ENCODE measurements at places on chromosomes 2 and 18.

GRCh38 chr2:197011801-197012641, 85.5 kb upstream of the PGAP1 start:
- no peak for DNase-seq

DNA sequence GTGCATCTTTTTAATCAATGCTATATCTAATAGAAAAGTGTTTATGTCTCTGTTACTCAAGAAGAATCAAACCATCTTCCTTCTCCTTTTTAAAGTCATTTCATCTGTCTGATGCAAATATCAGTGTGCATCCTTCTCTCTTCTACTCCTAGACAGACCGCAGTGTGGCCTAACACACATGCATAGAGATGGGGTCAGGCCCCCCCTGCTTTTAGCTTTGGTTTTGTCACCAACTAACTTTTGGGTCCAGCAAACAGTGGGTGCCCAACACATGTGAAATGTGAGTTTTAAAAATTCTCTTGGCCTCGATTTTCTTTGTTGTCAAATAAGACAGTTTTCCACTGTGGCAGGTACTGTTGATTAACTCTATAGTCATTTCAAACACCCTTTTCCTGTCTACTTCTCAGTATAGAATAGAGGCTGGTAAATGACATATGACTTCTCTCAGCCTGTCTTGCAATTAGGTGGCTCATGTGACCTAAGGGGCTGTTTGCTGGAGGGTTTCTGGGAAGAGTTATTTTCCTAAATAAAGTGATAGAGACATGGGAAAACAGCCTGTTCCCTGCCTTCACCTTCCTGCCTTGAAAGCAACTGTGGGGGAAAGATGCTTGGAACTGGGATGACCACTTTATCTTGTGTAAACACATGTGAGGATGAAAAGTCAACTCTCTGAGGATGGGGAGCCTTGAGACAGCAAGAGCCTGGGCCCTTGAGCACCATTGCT, 65.7 kb upstream of the DARS1 start:
- DNase-seq: no peak

- DNase-seq: no peak
Measured at GRCh38 chr2:239321596-239322415, 79.0 kb downstream of the HDAC4 start.

DNA sequence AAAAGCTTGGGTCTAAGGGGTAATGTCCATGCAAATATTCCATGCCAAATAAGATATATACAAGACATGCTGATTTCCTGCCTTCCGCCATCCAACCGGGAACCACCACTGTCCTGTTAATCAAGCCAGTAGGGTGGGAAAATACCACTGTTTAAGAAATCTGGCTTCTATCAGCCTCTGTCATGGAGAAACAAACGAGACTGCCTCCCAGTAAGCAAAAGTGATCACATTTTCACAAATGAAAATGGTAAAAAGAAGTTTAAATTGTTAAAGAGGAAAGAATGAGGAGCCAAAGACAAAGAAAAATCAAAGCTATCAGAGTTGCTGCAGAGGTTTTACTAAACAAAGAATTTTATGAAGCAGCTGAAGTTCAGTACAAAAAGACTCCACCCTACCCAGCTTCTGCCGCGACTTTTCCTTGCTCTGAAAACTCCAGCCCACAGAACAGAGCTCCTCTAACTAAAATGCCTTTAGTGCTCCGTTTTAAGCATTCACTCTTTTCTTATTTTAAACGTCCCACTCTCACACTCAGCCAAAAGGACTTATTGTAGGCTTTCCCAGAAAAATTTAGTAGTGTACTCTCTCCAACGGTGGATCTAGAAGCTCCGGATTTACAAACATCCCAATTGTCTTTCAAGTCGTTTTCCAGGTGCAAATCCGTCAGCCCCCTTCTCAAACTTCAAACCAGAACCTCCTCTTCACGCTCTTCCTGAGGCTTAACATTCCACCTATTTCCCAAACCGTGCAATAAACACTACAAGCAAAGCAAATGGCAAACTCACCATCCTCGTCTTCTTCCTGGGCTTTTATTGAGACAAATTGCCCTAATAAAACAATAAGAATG, 613 bp downstream of the COL5A2 start:
- no peak for DNase-seq

- no peak for DNase-seq
Measured at GRCh38 chr2:51011254-51011653, 20.7 kb downstream of the NRXN1 start.

DNA sequence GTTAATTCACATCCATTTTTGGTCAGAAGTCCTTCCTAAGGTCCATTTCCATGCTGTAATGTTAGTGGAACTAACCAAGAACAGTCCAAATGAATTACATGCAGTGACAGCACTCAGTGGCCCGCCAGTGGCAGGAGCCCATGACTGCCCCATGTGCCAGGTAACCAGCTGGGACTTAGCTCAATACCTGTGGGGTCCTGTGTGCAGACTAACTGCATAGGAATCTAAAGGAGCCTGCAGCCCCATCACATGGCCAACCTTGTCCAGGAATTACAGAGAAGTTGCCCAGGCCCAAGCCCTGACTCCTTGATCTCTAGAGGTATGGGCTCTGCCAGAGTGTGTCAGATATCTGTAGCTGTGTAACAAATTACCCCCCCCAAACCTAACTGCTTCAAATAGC, 35.4 kb upstream of the GPR17 start:
- DNase-seq: no peak

DNA sequence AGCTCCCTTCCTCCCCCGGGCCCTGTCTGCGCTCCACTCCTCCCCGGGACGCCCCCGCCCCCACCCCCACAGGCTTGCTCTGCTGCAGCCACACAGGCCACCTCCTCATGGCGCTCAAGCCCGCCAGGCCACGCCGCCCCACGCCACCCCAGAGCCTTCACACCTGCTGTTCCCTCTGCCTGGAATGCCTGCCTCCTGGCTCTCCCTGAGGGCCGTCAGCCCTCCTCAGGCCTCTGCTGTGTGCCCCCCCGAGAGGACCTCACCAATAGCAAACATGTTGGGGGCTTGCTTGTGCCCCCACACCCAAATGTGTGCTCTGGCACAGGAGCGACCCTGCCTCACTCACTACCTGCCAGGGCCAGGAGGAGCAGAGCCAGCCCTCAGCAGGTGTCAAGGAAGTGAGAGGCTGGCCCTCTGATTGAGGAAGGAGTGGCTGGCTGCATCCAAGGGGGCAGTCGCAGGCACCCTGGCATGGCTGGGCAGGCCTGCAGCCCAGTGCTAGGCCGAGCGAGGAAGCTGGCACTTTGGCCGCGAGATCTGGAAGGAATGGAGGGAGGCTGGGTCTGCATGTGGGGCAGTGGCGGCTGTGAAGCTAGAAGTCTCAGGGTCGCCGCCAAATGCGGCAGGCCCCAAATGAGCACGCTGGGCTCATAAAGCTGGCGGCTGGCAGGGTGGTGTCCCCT, 86.5 kb downstream of the INHBB start:
- no peak for DNase-seq

DNA sequence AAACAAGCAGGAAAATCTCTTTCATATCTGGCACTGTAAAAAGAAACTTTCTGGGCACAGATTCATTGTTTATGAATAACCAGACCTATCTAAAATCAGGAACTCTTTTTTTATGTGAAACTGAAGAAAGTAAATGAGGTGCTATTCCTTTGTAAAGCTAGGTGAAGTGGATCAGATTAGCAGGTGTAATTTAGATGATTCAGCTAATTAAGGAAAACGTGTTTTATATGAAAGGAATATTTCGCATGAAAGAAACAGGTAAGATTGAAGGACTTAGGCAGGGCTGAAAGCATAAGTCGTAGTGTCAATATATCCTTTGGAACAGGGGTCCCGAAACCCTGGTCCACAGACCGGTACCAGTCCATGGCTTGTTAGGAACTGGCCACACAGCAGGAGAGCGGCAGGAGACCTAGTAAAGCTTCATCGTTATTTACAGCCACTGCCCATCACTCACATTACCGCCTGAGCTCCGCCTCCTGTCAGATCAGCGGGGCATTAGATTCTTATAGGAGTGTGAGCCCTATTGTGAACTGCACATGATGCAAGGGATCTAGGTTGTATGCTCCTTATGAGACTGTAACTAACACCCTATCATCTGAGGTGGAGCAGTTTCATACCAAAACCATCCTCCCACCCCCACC, 20.3 kb upstream of the XIRP2 start:
- DNase-seq: no peak

DNA sequence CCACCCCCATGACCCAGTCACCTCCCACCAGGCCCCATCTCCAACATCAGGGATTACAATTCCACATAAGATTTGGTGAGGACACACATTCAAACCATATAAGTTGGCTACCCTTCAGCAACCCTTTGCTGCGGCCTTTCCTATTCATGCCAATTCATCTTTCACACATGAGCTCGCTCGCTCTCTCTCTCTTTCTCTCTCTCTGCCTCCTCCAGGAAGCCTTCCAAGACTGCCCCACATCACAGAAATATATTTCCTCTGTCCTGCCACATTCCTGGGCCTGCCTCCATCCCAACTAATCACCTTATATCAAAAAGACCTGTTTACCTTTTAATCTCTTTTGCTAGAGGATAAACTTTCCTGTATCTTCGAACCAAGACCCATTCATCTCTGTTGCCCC, 188.9 kb downstream of the TTC32 start:
- DNase-seq: no peak

DNA sequence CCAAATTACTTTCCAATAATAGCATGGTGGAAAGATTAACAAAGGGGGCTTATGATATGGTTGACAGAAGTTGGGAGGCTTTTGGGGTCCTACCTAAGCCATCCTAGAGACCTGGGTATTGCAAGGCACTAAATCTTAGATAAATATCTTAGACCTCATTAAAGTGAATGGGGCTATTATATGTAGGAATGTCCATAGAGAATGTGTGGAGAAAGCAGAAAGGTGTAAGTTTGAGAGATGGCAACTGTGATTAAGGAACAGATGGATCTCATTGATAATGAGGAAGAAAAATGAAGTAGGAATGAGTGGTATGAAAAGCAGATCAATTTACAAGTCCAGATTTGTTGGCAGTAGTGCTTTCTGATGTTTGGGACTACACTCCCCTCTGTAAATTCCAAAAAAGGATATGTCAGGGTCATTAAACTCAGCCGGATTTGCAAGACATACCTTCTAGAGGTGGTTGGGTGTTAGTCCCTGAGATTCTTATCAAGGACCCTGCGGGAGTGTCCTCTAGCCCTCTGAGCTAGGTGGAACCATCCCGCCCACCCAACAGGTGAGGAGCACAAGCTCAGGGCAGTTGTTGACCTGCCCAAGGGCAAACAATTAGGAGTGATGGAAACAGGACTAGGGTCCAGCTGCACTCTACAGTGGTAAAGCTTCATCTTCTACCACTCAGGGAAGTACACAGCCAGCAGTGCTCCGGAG, 12.1 kb downstream of the TCF7L1 start:
- DNase-seq: no peak

- no peak for DNase-seq
Measured at GRCh38 chr2:20914087-20914486, 91.2 kb upstream of the LDAH start.

DNA sequence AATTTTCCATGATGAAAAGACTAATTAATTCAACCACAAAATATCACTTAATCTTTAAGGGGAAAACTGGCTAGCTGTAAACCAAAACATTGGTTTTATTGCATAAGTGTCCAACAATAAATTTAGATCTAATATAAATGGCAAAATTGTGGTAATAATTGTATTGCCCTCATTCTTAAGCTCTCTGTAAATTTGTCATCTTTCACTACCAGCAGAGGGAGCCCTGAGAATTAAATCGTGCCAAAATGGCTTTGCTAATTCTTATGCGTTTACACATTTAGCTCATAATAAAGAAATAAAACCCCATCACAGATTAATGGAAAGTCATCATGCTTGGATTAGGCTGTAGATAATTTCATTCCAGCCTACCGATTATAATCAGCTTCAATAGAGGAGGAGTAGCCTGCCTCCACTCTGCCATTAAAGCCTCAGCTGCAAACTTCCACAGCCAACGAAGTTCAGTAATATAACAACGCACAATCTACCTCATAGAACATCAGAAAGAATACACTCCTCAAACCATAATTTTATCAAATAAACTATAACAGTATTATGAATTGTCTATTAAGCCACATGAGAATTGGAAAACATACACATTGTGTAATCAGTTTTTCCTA, 70.0 kb upstream of the ATP5MC3 start:
- no peak for DNase-seq

GRCh38 chr2:64666810-64667438, 13.2 kb upstream of the SERTAD2 start:
- no peak for DNase-seq

GRCh38 chr2:74048147-74048546, 63.4 kb downstream of the TET3 start:
- no peak for DNase-seq

GRCh38 chr2:50513724-50514123, 518.2 kb downstream of the NRXN1 start:
- no peak for DNase-seq

DNA sequence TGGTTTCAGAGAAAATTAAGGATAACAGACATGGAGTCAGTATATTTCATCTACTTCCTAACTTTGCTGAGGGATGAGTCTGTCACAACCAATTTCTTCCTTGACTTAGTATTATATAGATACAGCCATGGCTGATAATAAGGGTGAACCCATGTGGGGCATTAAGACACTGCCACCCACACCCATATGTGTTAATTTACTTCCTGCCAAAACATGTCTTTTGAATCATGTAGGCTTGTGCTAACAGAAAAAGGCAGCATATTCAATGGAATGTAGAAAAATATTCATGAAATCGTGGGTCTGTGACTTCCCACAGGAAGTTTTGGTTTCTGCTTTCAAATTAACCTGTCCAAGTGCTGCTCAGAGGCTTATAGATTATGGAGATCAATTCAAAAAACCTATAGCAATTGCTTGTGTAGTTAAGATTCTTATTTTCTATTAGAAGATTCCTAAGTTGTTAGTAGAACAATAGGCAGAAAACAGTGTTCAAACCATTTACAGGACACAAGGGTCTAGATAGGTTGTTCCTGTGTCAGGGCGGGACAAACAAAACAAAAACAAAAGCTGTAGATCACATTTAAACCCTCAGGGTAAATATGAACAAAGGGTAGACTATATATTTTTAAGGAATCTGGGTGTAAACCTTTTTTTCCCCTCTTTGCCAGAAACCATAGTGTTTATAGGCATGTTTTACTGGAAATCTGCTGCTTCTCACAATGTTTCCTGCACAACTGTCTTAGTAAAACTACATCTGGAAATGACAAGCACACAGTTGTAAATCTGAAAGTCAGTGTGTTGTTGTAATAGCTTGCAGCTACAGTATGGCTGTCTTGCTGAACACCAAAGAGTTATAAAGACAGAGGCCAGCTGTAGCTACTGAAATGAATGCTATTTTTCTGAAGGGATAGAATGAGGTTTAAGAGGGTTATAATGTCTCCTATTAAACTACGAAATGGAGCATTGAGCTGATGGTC, 691.2 kb downstream of the EPHA4 start:
- DNase-seq: peak; percentile 38

GRCh38 chr2:9318461-9319337, 104.6 kb downstream of the ITGB1BP1 start:
- DNase-seq: no peak

GRCh38 chr18:60417946-60418345, 45.4 kb upstream of the MC4R start:
- no peak for DNase-seq

DNA sequence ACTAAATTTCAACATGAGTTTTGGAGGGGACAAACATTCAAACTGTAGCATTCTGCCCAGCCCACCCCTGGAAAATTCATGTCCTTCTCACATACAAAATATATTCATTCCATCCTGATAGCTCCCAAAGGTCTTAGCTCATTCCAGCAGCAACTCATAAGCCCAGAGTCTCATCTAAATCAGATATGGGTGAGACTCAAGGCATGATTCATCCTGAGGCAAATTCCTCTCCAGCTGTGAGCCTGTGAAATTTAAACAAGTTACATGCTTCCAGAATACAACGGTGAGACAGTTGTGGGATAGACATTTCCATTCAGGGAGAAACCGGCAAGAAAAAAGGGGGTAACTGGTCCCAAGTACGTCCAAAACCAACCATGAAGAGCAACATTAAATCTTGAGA, 43.5 kb upstream of the FAHD2A start:
- peak; percentile 33 for DNase-seq

Measured in BJ (cell line).